ENCODE measurements at places on chromosomes 1 and 21. TPM values are rescaled to one million over a fixed set of nuclear protein-coding genes. Genes with fewer than 3 reads are reported as not detected.

DNA sequence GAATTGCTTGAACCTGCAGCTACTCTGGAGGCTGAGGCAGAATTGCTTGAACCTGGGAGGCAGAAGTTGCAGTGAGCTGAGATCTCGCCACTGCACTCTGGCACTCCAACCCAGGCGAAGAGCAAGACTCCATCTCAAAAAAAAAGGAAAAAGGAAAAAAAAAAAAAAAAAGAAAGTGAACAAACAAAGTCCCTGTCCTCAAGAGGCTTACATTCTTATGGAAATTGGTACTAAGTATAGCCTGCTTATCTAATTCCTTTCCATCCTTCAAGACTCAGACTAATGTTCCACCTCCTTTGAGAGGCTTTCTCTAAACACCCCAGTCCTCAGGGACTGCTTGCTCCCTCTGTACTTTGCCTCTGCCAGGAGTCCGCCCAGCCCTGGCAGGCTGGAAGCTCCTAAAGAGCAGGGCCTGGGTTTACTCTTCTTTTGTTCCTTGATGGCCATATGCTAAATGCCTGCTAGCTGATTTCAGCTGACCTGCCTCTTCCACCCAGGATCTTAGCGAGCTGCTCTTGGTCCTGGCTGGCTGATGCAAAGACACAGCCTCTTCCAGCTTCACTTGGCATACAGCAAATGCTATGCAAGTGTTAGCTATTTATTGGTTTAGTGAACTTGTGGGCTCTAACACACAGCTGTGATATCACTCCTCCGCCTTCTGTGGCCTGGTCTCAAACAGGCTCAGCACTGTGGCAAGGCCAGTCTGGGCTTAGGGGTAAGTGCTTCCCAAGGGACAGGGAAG is 9.8 kb downstream of the SLC9A1 start:
- H3K4me1 ChIP-seq: peaks cover 31% of the 10 kb centered on the region
- no peaks in the 10 kb centered on the region for H3K36me3 ChIP-seq
- no peaks in the 10 kb centered on the region for H3K27me3 ChIP-seq
- H3K27ac ChIP-seq: peak overlapping the region; percentile 60
- H3K4me3 ChIP-seq: no peak overlapping the region
- DNase-seq: no peak

GRCh38 chr1:214228976-214229375 is 52.0 kb upstream of the SMYD2 start:
- DNase-seq: no peak
- H3K4me1 ChIP-seq: no peaks in the 10 kb centered on the region
- peaks cover 3% of the 10 kb centered on the region for H3K27me3 ChIP-seq
- no peak overlapping the region for H3K27ac ChIP-seq
- H3K4me3 ChIP-seq: no peak overlapping the region
- no peaks in the 10 kb centered on the region for H3K36me3 ChIP-seq

GRCh38 chr1:216425577-216425976 is 2.3 kb upstream of the USH2A start:
- no peak overlapping the region for H3K4me3 ChIP-seq
- H3K36me3 ChIP-seq: no peaks in the 10 kb centered on the region
- H3K27ac ChIP-seq: no peak overlapping the region
- H3K4me1 ChIP-seq: no peaks in the 10 kb centered on the region
- peaks cover 22% of the 10 kb centered on the region for H3K27me3 ChIP-seq

- no peaks in the 10 kb centered on the region for H3K4me1 ChIP-seq
- H3K27ac ChIP-seq: no peak overlapping the region
- H3K27me3 ChIP-seq: no peaks in the 10 kb centered on the region
- peaks cover 98% of the 10 kb centered on the region for H3K36me3 ChIP-seq
Measured at GRCh38 chr1:214637722-214638458, 34.9 kb downstream of the CENPF start.

PRMT6 gene
- total RNA-seq: 50.4 TPM

- no peak overlapping the region for H3K4me3 ChIP-seq
- H3K27ac ChIP-seq: no peak overlapping the region
- DNase-seq: no peak
- peaks cover 19% of the 10 kb centered on the region for H3K27me3 ChIP-seq
Measured at GRCh38 chr1:5798151-5798730, 194.0 kb downstream of the NPHP4 start.

VANGL1 gene
- 20.0 TPM for total RNA-seq

TPTE gene
- not detected for total RNA-seq

SPRR2B gene
- not detected for total RNA-seq

- no peak overlapping the region for H3K27ac ChIP-seq
- no peak overlapping the region for H3K4me3 ChIP-seq
- H3K4me1 ChIP-seq: peaks cover 6% of the 10 kb centered on the region
- no peaks in the 10 kb centered on the region for H3K27me3 ChIP-seq
- no peak for DNase-seq
- no peaks in the 10 kb centered on the region for H3K36me3 ChIP-seq
Measured at GRCh38 chr1:54475946-54476516, 69.8 kb upstream of the SSBP3 start.

Data from A673 (cell line).